ENCODE measurements at places on chromosomes 7 and 10. TPM values are rescaled to one million over a fixed set of nuclear protein-coding genes. Genes with fewer than 3 reads are reported as not detected.

DNA sequence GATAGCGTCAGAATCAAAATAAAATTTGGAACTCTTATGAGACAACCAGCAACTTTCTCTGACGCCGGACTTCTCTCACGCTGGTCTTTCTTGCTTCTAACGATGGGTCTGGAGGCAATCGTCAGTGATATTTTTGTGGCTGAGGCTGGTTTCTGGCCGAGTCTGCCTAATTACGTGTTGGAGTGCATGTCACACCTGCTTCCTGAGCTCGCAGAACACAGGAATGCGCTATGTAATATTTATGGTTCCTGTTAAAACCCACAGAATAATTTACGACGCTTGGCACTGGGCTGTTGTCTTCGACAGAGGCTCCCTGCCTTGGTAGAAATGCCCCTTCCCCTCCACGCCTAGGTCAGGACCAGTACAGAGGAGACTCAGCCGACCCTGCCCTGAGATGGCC is 64.9 kb downstream of the NPTX2 start:
- no peak for DNase-seq

- no peak for DNase-seq
Measured at GRCh38 chr7:117032810-117033209, 79.5 kb downstream of the ST7 start.

DNA sequence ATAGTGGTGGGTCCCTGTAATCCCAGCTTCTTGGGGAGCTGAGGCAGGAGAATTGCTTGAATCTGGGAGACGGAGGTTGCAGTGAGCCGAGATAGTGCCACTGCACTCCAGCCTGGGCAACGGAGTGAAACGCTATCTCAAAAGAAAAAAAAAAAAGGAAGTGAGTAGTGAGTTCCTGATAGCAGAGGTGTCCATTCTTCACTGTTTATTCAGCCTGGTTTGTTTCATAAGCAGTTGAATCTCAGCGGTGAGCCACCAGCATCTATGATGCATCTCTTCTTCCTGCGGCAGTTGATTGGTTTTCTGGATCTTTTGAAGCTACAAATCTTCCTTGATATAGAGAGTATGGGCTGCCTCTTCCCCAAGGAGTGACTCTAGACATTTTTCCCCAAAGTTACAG is 316.1 kb upstream of the MTPN start:
- DNase-seq, result no peak

DNA sequence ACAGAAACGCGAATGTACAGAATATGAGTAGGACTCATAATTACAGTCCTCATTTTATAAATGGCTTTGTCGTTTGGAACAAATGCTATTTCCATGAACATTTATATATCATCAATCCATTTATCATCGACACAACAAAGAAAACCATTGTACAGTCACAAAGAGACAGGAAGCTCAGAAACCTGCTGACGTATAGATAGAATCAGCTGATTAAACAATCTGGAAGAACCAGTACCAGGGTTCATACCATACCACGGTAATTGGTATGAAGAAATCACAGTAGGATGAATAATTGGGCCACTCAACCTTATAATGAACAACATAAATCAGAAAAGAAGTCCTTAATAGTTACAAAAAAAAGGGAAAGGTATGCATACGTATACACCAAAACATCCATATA is 295.0 kb downstream of the PARD3 start:
- no peak for DNase-seq

DNA sequence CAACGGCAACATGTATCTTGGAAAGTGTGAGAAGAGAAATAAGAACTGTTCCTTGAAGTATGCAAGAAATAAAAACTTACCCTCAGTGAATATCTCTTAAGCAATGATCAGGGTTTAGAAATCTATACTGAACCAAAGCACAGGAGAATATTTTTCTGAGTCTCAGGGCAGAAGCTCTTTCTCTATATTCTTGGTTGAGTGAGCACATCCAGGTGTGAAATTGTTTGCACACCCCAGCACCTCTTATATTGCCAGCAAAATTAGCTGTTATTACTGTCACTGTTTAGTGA is 8.4 kb downstream of the DLX6 start:
- no peak for DNase-seq

The GNAT3 gene
- polyA plus RNA-seq, result not detected

The SCD gene
- polyA plus RNA-seq, result 41.1 TPM

The CUL2 gene
- polyA plus RNA-seq, result 40.2 TPM
